ENCODE measurements at places on chromosomes 5 and 9. TPM values are rescaled to one million over a fixed set of nuclear protein-coding genes. Genes with fewer than 3 reads are reported as not detected.
A peak's percentile ranks its signal among the peaks of the same experiment; 100 is the strongest.

CACFD1 gene
- total RNA-seq, result 0.45 TPM

DNA sequence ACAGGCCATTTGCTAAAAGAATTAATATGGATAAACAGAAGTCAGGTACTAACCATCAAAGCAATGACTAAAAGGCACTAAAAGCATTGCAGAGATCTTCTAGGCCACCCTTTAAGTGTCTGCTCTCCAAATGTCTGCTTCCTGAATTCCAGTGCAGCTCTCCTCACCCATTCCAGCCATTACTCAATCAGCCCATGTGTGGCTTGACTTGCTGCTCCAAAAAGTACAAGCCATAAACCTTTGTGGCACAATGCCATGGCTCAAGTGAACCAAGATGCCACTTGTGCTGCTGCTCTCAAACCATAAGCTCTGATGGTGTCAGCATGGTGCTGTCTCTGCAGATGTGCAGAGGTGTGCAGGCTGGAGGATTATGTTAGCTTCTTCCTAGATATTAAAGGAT is 290.2 kb upstream of the POU5F2 start:
- DNase-seq, result no peak

GRCh38 chr5:68325065-68325580 is 109.6 kb downstream of the PIK3R1 start:
- no peak for DNase-seq

DNA sequence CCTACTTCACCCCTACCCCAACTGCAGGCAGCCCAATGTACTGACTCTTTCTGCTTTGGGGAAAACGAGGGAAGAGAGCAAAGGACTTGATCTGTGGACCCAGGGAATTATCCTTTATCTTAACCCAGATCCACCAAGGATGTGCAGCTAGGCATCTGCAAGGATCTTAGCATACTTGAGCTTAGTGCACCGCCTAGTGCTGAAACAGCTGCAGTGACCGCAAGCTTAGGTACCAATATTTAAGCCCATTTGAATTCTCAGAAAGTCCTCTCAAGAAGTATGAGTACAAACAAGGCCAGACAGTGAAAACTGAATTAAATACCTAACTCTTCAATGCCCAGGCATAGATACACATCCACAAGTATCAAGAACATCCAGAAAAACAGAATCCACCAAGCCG is 576.7 kb upstream of the ADAMTS16 start:
- DNase-seq, result no peak

DNA sequence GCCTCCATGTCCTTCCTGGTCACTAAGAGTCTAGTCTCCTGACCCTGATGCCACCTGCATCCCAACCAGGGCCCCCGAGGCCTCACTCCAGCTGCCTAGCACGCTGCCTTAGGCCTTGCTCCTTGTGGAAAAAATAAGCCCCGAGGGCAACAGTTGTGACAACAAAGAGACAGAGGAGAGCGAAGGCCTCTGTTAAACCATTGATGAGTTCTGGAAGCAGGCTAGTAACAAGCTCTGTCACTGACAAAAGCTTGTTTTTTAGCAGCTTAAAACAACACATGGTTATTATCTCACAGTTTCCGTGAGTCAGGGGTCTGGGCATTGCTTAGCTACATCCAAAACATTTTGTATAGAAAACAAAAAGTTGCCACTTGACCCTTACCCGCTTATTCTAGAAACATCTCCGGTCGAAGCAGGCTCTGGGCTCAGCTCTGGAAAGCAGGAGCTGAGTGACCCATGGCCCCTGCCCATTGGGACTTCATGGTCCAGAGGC is 48.2 kb upstream of the TBC1D2 start:
- DNase-seq, result no peak

DNA sequence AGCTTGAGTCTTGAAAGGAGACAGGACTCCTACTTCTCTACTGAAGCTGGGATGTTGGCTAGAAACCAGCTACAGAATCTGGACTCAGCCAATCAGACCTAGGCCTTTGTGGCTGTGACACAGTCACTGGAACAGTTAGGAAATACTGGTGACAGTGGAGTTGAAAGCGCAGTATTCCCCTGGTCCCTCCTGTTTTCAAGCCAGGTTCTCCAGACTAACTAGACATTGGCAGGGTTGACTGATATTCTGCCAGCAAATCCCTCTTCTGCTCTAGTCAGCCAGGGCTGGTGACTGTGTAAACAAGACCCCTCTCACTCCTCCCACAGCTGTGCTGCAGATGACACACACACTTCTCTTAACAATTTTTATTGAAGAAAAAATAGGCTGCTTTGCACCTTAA is 8.7 kb downstream of the SHROOM1 start:
- DNase-seq, result no peak

GRCh38 chr5:172450861-172451695 is 3.2 kb downstream of the SH3PXD2B start:
- DNase-seq, result peak; percentile 66

CCDC183 gene
- 0.38 TPM for total RNA-seq

DNA sequence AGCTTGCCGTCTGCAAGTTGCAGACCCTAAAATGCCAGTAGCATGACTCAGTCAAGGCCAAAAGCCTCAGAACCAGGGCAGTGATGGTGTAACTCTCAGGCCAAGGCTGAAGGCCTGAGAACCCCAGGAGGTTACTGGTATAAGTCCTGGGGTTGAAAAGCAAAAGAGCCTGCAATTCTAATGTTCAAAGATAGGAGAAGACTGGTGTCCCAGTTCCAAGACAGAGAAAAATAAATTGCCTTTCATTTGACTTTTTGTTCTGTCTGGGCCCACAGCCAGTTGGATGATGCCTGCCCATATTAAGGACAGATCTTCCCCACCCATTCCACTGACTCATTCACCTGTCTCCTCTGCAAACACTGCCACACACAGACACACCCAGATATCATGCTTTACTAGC is 673.2 kb downstream of the CDH18 start:
- DNase-seq, result no peak
